ENCODE measurements at places on chromosomes 2 and 18.
A peak's percentile ranks its signal among the peaks of the same experiment; 100 is the strongest.

DNA sequence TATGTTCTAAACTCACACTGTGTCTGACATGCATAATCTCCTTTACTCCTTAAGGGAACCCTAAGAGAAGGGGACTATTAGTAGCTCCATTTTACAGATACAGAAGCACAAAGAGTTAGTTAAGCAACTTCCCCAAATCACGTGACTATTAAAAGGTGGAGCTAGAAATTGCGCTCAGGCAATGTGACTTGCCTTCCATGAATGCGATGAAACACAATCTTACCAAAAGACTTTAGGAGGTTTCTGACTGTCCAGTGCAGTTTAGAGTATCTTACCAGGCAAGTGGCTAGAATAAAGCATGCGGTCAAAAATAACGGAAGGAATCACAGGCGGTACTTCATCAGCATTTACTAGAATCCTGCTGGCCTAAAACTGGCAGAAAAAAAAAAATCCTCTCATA, 70.4 kb downstream of the ZNF521 start:
- no peak for DNase-seq

- no peak for DNase-seq
Measured at GRCh38 chr2:8149985-8150539, 531.8 kb upstream of the ID2 start.

DNA sequence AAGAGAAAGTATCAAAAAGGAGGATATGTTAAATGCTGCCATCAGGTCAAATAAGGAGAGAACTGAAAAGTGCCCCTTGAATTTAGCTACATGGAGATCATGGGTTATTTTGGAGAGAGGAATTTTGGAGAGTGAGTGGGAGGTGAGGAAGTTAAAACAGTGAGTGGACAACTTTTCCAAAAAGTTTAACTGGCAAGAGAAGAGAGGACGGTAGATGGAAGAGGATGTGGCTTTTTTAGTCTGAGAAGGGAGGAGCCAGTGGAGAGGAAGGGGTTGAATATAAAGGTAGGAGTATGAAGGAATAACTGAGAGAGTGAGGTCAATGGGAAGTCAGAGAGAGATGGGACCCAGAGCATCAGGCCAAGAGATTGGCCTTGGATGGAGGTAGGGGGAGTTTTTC, 62.5 kb upstream of the NFE2L2 start:
- no peak for DNase-seq

DNA sequence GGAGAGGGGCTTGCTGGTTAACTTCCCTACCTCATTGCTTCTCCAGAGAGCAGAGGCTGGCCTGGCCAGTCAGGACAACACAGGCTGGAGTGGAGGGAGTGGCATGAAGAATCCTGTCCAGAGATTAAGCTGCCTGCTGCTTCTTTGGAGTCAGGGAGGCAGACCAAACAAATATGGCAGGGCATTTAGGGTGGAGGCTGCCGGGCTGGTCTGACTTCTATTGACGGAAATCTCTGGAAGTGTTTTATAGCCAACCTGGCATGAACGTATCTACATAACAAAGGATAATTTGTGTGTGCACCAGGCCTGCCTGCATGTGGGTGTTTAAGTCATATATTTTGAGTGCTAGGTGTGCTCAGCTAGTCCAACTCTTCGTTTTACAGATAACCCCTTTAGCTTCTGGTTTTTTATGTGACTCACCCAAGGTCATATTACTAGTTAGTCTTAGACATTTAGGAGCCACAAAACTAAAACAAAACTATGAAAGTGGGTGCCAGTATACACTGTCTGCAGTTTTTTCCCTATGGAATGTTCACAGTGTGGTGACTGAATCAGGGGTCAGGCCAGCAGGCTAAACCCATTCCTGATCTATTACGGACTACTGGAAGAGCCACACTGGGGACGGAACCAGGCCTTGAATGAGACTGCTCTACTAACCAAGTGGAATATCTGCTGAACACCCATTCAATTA, 5.5 kb downstream of the NPC1 start:
- no peak for DNase-seq

GRCh38 chr2:37350034-37350433, 5.6 kb downstream of the QPCT start:
- DNase-seq: no peak

- DNase-seq: no peak
Measured at GRCh38 chr2:179226203-179226960, 38.2 kb downstream of the SESTD1 start.

- peak; percentile 25 for DNase-seq
Measured at GRCh38 chr18:3262234-3263131, 550 bp downstream of the MYL12B start.

DNA sequence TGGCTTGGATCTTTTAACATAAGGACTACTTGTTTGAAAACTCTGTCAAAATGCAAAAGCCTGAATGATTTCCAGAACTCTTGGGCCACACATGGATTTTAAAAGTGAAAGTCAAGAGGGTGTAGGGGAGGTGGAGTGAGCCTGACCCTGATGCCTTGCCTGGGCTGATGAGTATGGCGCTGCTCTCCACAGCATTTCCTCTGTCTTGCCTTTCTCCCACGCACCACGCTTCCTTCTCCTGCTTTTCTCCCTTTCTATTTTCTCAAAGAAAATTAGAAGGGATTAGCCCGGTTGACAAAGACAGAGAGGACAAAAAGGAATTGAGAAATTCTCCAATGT, 207.0 kb upstream of the CCDC68 start:
- DNase-seq: no peak

DNA sequence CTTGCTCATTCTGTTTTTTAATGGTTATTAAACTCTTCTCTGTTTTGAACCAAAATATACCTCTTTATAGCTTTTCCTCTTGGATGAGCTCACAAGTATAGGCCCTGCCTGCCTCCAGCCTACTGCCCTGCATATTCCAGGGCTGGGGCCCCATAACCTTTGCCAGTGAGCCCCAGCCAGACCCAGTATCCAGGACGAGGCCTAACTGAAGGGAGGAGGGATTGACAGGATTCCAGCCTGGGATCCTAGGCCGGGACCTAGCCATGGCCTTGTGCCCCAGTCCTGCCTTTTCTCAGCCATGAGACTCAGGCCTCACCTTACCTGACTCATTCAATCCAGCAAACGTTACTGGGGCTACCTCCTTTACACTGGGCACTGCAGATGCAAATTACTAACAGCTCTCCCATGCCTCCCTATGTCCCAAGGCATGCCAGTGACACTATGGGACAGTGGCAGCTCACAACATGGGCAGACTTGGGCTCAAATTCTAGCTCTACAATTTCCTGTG, 159.2 kb downstream of the DDX1 start:
- no peak for DNase-seq

Data from stimulated activated CD4-positive, alpha-beta T cell treated with anti-CD3 and anti-CD28 coated beads, Interleukin-15, amount 100 ng/mL, for 48 hours (primary cell).